Retina (tissue), 1 donor: ENCODE measurements at places on chromosomes 7 and 10.

DNA sequence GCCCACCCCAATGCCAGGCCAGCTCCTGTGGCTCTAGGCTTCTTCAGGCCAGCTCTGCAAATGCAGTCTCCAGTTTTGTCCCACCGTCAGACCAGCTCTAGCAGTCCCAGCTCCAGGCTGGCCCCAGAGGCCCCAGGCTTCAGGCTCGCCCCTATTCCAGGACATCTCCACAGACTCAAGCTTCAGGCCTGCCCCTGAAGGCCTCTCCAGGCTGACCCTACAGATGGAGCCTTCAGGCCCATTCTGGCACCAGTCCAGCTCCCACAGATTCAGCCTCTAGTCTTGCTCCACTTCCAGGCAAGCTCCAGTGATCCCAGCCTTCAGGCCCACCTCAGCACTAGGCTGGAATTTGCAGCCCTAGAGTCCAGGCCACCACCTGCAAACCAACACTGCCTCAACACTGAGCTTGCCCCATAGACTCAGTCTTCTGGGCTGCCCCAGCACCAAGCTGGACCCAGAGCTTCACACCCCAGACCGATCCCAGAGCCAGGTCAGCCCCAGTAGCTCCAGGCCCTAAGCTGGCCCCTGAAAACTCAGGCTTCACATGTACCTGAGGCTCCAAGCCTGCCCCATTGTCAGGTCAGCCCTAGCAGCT lies 170.2 kb downstream of the ITGB1 start:
- DNase-seq: no peak

- no peak for DNase-seq
These were observed 194.4 kb upstream of the IMMP2L start for GRCh38 chr7:111756687-111757178.

- no peak for DNase-seq
These were observed 39.8 kb upstream of the ARL4A start for GRCh38 chr7:12647364-12648219.

DNA sequence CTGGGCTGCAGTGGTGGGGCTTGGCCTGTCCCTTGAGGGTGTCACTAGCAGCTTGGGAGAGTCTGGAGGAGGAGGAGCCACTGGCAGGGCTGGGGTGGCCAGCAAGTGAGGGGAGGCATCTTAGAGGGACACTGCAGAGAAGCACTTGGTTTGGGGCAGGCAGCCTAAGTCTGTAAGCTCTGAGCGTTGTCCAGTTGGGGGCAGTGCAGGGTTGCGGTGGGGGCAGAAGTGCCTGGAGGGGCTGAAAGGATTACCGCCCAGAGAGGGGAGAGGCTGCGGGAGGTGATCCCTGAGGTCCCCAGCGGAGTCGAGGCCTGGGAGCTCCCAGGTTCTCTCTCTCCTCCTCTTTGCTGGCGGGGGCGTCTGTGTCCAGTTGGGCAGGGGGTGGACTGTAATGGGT lies 7.4 kb downstream of the ADCYAP1R1 start:
- no peak for DNase-seq

- peak; percentile 4 for DNase-seq
These were observed 78.4 kb upstream of the ADO start for GRCh38 chr10:62726142-62726541.

GRCh38 chr10:66964946-66965345 lies 39.1 kb downstream of the LRRTM3 start:
- no peak for DNase-seq

DNA sequence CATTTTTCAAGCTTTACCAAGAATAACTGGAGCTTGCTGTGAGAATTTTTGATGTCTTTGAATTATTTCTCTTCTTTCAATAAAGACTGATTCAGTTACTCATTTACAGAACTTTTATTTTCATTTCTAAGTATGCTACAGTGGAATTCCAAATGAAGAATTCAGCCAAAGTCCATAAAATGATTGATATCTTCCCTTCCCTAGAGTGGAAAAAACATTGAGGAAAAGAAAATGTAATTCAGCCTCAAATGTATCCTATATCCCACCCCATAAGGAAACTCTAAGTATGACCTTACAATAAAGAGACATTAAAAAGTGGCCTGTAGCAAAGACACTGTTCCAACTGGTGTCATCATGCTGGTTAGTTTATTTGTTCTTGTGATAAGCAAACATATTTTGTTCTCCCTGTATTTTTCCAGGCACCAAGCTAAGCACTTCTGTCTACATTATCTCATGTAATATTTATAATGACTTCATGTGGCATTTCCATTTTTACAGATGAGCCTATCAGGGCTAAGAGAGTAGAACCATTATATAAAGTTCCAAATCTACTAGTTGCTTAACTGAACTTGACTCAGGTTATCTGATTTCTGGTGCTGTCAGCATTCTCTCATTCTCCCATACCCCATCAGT lies 450.4 kb downstream of the NEBL start:
- DNase-seq: no peak
